ENCODE measurements at places on chromosomes 13 and 19.
A peak's percentile ranks its signal among the peaks of the same experiment; 100 is the strongest.

GRCh38 chr13:42753697-42754096 is 27.7 kb upstream of the FAM216B start:
- no peak for DNase-seq

GRCh38 chr19:21326169-21326568 is 3.0 kb downstream of the ZNF708 start:
- no peak for DNase-seq

DNA sequence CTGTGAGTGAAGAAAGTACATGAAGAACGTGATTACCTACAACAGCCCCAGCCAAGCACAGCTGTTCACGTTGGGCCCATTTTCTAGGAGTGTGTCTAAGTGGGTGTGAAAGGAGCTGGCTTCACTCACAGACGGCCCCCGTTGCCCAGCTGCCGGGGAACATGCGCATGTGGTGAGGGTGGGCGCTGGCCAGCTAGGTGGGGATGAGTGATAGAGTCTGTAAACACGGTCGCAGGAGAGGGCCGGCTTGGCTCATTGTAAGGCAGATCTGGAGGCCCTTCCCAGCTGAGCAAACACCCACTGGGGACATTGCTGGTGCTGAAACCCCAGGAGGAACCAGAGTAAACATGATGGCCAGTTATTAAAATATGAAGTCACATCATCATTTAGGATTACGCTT is 160.5 kb downstream of the TEX29 start:
- no peak for DNase-seq

- peak; percentile 22 for DNase-seq
These were observed 1.1 kb downstream of the HSPB6 start for GRCh38 chr19:35755550-35756376.

DNA sequence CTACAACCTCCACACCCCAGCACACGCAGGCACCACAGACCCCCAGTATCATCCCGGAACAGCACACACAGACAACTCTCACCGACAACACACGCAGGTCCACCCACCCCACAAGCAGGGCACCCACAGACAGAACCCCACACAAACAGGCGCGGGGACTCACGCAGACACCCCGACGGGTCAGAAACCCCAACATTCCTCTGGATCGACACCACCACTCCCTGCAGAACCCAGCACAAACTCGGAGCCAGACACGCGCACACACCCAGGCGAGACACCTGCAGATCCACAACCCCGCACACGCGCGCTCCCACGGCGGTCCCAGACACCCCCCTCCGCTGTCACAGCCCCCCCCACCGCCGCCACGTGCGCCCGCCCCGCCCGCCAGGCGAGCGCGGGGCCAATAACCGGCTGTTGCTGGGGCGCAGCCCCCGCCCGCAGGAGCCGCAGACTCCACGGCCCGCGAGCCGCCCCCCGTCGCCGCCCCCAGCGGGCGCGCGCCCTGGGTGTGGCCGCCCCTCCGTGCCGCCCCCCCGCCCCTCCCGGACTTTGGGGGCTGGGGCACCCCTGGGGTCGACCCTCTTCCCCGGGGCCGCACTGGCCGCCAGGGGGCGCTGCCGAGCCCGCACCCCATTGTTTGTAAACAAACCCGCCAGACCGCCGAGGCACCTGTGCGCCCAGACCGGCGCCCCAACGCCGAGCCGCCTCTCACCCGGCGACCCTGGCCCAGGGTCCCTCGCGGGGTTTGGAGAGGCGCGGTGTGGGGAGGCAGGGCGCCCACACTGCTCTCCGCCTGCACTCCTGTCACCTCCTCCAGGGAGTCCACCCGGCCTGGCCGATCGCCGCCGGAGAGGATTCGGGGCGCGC is 712 bp downstream of the BBC3 start:
- DNase-seq, result no peak

- no peak for DNase-seq
These were observed 881.9 kb downstream of the SLITRK6 start for GRCh38 chr13:84917252-84917878.

DNA sequence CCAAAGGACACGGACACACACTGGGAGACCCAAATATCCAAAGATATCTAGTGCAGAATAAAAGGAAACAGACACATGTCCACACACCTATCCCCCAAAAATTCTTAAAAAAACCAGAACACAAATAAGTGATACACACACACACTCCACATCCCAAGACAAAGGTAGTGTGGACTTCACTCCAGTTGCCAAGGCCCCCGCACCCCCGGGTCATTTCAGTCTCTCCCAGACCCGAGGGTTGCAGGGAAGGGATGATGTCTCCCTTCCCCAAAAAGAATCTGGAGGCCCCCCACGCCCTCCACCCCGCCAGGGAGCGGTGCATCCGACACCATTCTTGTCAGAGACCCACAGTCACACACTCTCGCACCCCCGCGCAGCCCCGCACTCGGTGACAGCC is 407 bp downstream of the DPF1 start:
- no peak for DNase-seq

- DNase-seq, result no peak
These were observed 65.8 kb downstream of the KATNAL1 start for GRCh38 chr13:30241532-30241931.

- no peak for DNase-seq
These were observed 1.5 kb downstream of the PPP1R15A start for GRCh38 chr19:48873476-48874302.

DNA sequence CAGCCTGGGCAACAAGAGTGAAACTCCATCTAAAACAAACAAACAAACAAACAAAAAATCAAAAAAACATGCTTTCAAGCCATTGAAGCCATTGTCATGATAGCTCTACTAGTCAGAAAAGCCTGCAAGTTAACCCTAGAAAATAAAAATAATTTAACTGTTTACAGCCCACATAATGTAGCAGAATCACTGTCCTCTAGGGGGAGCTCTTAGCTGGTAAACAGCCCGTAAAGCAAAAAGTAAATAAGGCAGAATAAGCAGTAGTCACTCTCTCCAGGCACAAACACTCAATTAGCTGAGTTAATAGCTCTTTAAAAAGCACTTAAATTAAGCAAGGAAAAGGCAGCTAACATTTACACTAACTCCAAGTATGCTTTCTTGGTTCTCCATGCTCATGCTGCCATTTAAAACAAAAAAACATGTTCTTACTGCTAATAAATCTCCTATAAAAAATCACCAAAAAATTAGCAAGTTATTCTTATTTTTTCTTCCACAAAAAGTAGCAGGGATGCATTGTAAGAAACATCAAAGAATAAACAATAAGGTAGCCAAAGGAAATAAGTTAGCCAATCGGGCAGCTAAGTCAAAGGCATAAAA is 11.3 kb downstream of the LILRB4 start:
- peak; percentile 24 for DNase-seq

Measured in 8988T (cell line).